ENCODE measurements at places on chromosomes 1 and 21.
A peak's percentile ranks its signal among the peaks of the same experiment; 100 is the strongest.

- DNase-seq = no peak
Observed at GRCh38 chr1:184116287-184116686, 64.8 kb downstream of the TSEN15 start.

GRCh38 chr1:115436596-115436995 lies 98.5 kb upstream of the NGF start:
- DNase-seq = no peak

DNA sequence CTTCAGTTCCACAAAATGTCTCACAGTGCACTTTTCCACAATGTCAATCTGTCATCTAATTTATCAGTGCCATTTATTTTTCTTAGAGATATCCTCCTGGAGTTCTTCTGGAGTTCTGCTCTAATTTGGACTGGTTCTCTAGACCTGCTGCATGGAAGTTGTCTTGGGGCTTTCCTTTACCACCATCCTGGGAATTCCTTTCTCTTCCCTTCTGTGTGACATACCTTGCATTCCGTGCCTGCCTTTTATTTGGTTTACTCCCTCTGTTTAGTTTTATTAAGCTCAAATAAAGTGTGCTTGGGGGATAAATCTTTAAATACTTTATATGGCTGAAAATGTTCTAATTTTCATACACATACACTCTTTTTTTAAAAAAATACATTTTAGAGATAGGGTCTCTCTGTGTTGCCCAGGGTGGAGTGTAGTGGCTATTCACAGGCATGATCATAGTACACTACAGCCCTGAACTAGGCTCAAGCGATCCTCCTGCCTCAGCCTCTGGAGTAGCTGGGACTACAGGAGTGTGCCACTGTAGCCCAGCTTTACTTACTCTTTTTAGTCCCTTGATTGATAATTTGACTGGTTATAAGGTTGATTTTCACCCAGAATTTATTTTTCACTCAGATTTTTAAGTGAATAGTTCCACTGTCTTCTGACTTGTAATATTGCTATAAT lies 14.4 kb downstream of the MTF2 start:
- no peak for DNase-seq

DNA sequence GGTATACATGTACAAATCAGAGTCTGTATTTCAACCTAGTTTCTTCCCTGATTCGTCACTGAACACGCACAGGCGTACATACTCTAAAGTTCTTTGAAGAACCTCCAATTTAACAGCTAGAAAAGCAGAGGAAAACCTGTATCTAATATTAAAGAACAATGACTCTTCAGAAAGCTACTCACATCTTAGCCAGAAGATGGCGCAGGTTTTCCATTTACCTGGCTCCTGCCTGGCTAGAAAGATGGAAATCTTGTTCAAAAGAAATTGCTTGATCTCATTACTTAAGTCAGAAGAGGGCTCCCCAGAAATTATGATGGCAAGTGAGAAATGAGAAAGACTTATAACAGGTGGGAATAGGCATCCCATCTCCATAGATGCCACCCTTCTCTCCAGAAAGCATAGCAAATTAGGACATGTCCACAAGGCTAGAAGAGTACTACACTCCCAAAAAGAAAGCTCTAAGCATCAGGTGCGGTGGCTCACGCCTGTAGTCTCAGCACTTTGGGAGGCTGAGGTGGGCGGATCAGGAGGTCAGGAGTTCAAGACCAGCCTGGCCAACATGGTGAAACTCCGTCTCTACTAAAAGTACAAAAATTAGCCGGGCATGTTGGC lies 19.0 kb upstream of the L1TD1 start:
- DNase-seq = peak; percentile 16

- no peak for DNase-seq
Observed at GRCh38 chr1:67838180-67838910, 5.1 kb upstream of the GNG12 start.

DNA sequence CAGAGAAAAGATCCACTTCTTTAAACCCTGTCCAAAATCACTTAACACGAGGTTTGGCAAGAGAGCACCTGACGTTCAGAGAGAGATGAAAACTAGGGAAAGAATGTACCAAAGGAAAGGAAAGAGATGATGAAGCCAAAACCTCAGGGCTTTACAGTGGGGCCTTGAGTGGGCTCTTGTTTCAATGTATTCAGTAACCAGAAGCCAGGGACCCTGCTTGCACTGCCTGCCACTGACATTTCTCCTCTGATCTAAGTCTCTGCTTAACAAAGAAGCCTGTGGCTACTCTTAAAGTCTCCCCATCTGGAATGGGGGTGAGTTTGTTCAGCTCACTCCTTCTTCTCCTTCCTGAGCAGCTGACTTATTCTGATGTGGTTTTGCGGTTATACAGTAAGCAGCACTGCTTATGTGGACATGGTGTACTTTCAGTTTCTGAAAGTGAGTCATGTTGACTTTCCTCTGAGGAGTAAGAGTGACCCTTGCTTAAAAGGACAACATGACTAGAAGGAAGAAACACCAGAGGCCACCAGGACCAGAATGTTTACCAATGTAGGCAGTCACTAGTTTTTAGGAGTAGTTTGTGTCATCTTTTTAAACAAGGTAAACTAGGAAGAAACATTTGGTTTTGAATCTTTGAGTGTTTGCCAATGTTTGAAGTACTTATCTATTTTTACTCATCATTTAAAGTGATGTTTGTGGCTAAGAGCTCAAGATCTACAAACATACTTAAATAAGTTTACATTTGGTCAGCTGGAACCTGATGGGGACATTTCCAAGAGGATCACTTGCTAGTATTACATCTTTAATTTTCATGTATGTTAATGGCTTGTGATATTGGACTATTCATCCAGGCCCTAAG lies 87.4 kb downstream of the FASLG start:
- DNase-seq = no peak

DNA sequence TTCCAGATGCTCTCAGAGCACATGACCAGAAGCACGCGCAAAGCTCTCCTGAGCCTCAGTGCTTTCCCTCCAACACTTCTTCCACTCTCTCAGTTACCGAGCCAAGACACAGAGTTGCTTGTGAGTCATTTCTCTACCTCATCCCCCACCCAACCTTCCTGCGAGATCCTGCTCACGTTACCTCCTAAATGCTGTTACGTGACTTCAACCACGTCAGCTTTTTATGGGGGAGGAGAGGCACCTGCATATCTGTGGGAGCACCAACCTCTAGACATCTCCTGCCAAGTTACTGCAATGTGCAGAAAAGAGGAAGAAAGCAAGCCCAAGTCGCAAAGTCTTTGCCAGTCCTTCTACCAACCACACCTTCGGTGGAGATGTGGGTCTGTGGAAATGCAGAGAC lies 27.2 kb upstream of the ERG start:
- DNase-seq = no peak

DNA sequence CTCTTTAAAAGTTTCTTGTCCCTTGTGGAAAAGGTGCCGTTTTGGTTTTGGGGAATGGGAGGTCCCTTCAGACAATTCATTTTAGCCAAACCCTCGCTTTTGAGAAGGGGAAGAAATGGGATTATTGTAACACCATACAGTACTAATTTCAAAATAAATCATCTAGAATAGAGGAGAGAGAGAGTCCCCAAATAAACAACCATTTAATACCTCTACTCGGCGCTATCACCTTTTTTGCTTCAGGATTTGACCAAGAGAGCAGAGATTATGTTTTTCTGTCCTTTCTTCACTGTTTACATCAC lies 770 bp upstream of the RC3H1 start:
- DNase-seq = no peak

DNA sequence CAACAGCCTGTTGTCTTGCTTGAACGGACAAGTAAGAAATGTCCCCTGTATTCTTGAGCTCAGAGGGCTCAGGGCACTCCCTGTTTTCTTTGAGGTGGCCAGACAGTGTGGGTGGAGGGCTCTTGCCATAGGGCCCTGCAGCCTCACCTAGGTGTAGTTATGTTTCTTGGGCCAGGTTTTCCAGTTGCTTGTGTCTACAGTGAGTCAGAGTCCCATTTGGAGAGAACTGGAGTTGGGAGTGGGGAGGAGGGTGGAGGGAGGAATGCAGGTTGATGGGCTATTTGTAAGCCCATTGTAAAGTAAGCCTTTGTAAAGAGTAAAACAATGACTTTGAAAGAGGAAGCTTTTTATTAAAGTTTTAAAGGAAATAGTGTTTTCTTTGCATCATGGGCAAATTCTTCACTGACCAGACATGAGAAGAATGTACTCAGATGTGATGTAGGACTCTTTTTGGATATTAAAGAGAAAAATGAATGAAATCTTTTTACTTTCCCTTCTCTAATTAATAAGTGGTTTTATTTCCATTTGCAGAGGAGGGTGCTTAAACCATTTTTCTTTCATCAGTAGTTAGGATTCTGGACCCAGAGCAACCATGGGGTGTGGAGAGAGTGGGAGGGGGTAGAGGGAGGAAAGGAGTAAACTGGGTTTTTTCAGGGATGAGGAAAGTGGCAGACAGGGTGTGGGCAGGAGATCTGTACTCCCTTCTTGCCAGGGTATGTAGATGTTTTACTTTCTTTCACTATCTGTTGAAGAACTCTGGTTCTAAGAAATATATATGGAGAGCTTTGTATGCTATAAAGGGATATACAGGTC lies 45.1 kb upstream of the MACF1 start:
- no peak for DNase-seq

- DNase-seq = no peak
Observed at GRCh38 chr1:199041173-199041914, 402.5 kb downstream of the PTPRC start.

- no peak for DNase-seq
Observed at GRCh38 chr1:182059936-182060335, 1.6 kb downstream of the ZNF648 start.

- DNase-seq = no peak
Observed at GRCh38 chr1:203424861-203425662, 50.5 kb upstream of the PRELP start.

- DNase-seq = no peak
Observed at GRCh38 chr1:89660224-89661061, 27.5 kb downstream of the LRRC8C start.

DNA sequence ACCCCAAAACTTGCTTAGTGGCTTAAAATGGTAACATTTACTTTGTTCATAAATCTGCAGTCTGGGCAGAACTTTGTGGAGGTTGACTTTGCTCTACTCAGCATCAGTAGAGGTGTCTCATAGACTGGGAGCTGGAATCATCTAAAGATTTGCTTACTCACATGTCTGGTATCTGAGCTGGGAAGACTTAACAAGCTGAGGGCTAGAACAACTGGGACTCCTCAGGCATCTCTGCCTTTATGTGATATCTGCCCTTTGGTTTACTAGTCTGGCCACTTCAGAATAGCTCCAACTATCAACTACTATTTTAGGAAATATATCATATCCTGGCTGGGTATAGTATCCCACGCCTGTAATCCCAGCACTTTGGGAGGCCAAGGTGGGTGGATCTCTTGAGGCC lies 82.5 kb downstream of the C4BPA start:
- DNase-seq = no peak

DNA sequence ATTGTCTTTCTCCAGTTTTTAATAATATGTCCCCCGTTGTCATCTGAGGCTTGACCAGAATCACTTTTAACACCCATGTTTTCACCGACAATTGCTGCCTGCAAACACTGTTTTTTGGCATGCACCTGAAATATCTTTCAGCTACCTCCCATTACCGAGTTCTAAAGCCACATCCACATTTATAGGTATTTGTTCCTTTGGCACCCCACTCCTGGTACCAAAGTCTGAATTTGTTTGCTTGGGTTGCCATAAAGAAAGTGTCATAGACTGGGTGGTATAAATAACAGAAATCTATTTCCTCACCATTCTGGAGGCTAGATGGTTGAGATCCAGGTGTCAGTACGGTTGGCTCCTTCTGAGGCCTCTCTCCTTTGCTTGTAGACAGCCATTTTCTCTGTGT lies 94.2 kb downstream of the OBSCN start:
- DNase-seq = no peak

GRCh38 chr1:236030534-236030933 lies 34.4 kb downstream of the NID1 start:
- DNase-seq = no peak

DNA sequence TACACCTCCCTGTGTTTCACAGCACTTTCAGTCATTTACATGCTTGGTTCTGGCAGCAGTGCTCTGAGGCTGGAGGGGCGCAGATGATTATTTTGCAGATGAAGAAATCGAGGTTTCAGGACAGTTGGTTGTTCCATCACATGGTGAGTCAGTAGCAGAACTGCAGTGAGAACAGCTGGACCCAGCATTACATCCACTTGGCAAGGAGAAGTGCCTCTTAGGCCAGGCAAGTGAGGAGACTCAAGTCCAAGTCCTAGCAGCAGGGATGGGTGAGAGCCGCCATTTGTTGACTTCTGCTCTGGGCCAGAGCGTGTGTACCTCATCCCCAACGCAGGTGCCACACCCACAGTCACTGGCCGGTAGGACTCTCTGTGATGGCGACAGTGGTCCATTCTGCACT lies 26.8 kb upstream of the EPHA8 start:
- no peak for DNase-seq

- no peak for DNase-seq
Observed at GRCh38 chr1:200445213-200445612, 35.4 kb upstream of the ZNF281 start.
